ENCODE measurements at places on chromosomes 5 and 9.

- no peak for DNase-seq
Measured at GRCh38 chr5:21219251-21219650, 1231.3 kb upstream of the CDH18 start.

- no peak for DNase-seq
Measured at GRCh38 chr9:91884696-91885687, 65.0 kb downstream of the ROR2 start.

DNA sequence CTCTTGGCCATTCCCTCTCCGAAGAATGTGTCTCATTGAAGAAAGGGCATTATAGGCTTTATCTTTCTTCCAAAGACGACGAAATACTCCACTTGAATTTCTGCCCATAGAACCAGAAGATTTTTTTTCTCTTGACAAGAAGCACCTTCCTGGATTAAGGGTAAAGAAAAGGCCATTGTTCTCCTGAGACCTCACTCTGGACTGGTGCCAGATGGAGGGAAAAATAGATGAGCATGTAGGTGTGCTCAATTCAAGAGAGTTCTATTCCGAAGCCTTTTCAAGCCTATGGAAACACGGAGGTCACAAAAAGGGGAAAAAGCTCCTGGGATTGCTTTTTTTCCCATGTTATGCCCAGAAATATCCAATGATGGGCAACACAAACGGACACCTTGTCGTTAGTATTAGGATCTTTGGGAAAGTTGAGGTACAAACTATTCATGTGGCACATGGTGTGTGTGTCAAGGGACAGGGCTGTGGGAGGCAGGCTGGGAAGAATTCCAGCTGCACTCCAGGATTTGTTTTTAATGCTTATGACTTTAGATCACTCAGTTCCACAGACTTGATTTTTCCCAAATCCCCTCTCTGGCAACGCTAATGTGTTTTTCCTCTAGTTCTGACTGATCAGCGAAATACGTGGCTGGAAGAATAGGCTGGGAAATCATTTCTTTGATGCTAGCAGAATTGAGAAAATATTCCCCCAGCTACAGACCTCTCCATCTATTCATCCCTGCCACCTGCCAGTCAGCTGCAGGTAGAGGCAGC is 89.9 kb downstream of the SIL1 start:
- DNase-seq = no peak

DNA sequence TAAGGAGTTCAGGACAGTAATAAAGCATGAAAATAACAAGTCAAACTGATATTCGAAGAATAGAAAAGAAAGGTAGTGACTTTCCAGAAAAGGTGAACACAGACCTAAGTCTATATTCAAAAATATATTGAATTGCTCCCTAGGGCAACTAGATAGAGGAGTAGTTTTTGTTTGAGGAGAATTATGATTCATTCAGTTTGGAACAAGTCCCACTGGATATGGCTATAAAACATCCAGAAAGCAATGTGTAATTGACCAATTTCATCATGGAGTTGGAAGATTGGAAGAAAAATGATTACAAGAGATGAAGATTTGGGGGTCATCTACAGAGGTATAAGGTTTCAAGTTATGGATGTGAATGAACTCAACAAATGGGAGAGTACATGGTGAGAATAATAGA is 117.5 kb upstream of the ZNF462 start:
- no peak for DNase-seq

- no peak for DNase-seq
Measured at GRCh38 chr9:129252937-129253802, 75.1 kb upstream of the IER5L start.

DNA sequence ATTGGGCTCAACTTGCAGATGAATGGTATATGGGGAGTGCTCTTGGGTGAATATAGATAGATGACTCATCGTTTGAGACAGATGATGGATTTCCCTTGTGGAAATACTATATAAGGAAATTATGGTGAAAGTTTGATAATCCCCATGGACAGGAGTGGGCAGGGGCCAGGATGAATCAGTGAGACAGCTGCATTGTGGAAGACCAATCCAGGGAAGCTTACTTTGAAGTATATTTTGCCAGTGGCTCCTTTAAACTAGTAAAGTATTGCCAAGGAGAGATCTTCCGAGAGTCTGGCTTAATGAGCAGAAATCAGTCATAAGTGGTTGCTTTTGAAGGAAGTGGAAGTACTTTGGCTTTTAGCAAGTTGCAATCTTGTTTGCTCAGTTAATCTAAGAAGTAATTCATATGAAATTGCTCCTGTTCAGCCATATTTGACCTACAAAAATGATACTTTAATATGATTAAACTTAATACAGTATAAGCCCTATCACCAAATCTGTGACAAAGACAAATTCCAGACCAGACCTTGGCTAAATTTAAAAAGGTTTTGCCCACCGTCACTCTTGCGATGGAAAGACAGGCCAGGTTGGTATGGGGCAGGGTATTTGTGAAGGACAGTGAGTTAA is 9.3 kb upstream of the TNC start:
- DNase-seq = no peak

GRCh38 chr5:90418214-90418613 is 8.7 kb upstream of the CETN3 start:
- no peak for DNase-seq

- no peak for DNase-seq
Measured at GRCh38 chr5:180155365-180155926, 53.6 kb downstream of the RASGEF1C start.

- no peak for DNase-seq
Measured at GRCh38 chr5:39755986-39756385, 331.2 kb upstream of the DAB2 start.

- DNase-seq = no peak
Measured at GRCh38 chr5:89954916-89955315, 454.6 kb downstream of the CETN3 start.

- DNase-seq = no peak
Measured at GRCh38 chr9:136662656-136663581, at the start of gene EGFL7. Gene EGFL7, plus strand, starts transcription at chr9:136662916. Its CDS starts 5,367 bp downstream, at chr9:136668283.

DNA sequence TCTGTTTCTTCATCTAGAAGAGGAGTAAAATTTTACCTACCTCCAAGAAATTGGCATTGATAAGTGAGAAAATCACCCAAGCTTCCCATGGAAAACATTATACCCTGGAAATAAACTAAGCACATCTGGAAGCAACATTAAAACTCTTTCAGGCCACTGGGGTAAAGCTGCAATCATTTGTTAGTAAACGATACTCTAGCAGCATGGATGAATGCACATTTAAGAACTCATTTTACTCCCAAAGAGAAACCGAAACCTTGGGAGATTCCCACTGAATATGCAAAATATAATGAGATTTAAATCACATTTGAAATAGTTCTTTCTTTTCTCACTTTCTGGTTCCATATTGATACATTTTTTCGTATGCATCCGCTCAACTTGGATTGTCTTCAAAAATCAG is 467.5 kb downstream of the EFNA5 start:
- DNase-seq = peak; percentile 0

DNA sequence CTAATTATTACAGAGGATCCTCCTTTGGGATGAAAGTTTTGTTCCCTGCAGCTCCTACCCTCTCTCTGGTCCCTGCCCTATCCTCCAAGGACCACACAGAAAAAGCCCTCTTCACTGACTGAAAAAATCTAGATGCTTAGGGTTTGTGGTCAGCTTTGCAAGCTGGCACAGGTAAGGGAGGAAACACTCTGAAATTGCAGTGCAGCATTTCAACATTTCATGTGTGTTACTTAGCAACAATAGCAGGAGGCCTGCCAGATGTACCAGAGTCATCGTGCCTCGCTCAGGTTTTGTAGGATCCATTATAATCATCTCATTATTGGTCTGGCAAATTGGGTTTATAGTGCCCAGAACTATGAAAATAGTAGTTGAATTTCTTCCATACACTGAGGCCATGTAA is 109.5 kb downstream of the PALM2AKAP2 start:
- DNase-seq = no peak

GRCh38 chr9:135249711-135250110 is 162.2 kb downstream of the OLFM1 start:
- no peak for DNase-seq

DNA sequence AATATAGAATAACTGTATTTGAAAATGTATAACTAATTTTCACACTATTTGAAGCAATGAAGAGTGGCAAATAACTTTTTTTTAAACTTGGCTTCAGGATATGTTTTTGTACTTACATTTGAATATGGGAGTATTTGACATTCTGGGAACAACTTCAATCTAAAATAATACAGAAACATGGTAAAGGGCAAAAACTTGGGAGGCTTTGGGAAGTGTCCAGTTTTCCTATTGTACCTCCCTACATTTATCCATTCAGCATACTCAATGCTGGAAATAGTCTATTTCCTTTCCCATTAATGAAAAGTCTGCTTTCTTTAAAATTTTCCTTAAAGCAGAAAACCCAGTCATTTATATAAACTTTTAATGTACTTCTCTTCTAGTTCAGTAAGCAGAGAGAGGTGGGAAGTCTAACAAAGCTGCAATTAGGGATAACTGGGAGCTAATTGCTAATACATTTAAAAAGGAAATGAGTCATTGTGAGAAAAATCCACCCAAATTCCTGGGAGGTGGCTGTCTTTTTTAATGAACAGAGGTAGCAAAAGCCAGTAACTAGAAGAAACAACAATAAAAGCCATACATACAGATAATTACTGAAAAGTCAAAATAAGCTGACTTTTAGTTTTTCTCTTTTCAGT is 128.8 kb downstream of the FBN2 start:
- no peak for DNase-seq

DNA sequence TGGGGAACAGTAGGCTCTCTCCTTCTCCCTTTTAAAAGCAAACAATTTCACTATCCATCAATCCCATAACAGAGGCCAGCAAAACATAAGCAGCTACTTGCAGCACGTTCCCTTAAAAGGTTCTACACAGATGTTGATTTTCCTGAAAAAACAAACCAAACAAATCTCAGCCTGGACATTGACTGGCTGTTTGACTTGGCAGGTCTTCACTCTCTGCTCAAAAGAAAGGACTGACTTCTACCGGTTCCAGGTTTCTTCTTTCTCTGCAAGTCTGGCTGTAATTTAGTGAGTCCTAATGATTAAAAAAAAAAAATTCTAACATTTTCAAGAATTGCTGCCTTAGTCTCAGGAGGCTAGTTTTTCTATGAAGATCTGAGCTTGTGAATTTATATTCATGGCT is 203.1 kb upstream of the EFNA5 start:
- no peak for DNase-seq

DNA sequence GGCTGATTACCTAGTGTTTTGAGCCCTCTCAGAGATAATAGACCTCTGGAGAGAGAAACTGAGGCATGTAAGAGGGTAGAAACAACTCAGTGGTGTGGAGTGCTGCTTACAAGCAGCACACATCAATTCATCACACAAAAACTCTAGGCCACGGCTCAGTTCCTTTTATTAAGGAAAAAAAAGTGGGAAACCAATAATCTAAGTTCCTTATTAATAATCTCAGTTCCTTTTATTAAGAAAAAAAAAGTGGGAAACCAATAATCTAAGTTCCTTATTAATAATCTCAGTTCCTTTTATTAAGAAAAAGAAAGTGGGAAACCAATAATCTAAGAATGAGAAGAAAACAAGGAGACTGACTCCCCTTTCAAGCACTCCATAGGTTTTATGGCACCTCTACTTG is 28.0 kb downstream of the TXNDC8 start:
- no peak for DNase-seq

DNA sequence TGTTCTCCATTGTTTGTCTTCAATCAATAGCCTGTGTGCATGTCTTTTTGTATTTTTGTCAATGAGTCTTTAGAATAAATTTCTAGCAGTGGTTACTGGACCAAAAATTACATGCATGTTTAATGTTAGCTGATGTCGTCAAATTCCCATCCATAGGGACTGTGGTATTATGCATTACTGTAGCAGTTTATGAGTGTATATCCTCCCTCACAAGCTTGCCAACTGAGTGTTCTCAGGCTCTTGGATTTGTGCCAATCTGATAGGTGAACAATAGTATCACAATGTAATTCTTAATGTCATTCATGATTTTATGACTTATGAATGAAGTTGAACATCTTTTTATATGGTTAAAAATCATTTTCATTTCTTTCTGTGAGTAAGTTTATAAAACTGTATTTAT is 13.0 kb downstream of the SNX24 start:
- DNase-seq = no peak
